ENCODE measurements at places on chromosomes 4 and X. TPM values are rescaled to one million over a fixed set of nuclear protein-coding genes. Genes with fewer than 3 reads are reported as not detected.

Gene PDLIM3
- 281 TPM for total RNA-seq

Gene GAGE12F
- total RNA-seq = not detected

Gene DACH2
- not detected for total RNA-seq

Gene ETNPPL
- 20.3 TPM for total RNA-seq

Gene EGF
- 13.1 TPM for total RNA-seq

Gene PDCL2
- not detected for total RNA-seq

Gene CFAP299
- total RNA-seq = 0.38 TPM

Gene AFM
- total RNA-seq = not detected

Gene GPAT3
- total RNA-seq = 33.8 TPM

Gene MAGEA2
- total RNA-seq = not detected

Gene SMR3B
- total RNA-seq = not detected

Gene LRRC66
- total RNA-seq = 0.32 TPM

Gene NAA15
- total RNA-seq = 36.5 TPM

Gene HCFC1
- 25.4 TPM for total RNA-seq

Gene HSFX1
- total RNA-seq = 1.7 TPM

Gene MAGEH1
- 11.1 TPM for total RNA-seq

Gene MAGEB17
- not detected for total RNA-seq

Gene TMEM144
- total RNA-seq = 12.6 TPM

Gene ADH7
- total RNA-seq = not detected

All from Right ventricle myocardium inferior (tissue), 1 donor.